ENCODE measurements at places on chromosomes 13 and 19.

DNA sequence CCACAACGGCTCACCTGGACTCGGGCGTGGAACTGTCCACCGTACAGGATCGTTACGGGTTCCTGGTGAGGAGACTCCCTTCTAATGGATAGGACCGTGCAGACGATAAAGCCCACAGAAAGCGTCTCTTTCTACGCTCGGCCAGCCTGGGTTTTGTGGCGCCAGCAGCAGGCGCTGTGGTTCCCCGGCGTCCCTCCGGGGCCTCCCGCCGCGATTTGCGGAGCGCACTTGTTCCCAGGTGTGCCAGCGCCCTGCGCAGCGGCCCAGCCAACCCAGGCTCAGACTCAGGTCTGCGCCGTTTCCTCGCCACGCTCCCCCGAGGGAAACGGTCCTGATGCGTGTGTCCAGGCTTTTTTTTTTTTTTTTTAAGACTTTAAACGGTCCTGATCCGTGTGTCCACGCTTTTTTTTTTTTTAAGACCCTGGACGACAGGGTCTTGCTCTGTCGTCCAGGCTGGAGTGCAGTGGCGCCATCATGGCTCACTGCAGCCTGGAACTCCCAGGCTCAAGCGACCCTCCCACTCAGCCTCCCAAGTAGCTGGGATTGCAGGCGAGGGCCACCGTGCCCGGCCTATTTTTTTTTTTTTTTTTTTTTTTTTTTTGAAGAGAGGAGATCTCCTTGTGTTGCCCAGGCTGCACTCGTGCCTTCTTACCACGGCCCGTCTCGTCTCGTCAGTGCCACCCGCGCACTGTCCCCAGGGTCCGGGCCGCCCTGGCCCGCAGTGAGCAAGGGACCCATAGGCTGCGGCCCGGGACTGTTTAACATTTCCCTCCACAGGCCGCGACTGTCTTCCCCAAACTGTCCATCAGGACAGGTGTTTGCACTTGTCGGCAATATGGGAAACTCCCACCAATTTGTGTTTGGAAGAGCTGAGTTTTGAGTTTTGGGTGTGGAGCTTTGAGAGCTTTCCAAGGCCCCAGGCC is 23.8 kb downstream of the GJA3 start:
- DNase-seq = peak; percentile 62

DNA sequence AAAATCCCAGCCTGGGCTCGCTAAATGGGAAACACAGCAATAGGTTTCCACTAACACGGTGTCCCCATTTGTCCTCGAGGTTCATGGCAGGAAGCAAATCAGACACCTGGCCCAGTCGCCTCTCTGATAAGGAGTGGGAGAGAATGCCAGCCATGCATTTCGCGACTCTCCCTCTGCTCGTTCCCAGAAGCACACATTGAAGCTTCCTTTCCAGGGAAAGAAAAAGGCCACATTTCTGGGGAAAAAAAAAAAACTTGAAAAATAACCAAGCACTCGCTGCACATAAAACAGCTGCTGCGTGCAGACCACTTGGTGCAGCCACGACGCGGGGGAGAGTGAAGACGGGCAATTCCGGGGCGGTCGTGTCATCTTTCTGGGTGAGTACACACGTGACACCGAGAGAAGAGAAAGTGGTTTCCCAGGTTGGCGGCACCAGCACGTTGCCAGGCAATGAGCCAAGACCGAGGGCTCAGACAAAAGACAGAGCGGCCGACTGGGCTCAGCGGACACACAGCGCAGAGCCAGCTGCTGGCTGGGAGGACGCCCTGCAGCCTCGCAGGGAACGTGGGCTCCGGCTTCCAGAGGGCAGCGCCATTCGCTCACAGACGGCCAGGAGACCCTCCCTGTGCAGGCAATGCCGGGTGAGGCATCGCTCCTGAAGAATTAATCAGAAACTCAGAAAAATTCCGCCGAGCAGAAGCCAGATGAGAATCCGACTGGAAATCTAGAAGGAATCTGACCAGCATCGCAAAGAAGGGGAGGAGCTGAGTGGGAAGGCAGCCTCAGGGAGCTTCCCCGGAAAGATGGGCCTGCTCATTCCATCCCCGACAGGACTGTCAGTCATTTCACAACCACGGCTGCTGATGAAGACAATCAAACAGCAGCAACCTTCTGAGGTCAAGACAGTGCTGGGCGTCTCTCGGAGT is 83.2 kb upstream of the IRS2 start:
- peak; percentile 67 for DNase-seq

DNA sequence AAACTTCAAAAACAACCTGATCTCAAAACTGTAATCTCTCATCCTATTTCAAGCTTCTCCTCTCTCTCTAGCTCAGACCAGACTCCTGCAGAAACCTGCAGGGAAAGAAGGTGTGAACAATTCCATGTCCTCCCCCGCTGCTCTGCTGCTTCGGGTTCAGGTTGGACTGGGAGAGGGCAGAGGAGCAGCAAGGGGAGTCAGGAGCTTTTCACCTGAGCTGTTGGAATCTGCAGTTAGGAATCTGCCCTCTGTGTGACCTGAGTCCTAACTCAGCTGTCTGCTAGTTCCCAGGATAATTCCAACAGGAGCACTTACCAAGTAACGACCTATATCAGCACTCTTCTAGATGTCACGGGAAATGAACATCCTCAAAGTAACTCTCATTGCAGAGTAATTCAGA is 118.3 kb downstream of the DNAJC15 start:
- no peak for DNase-seq

GRCh38 chr13:48400090-48400694 is 12.7 kb downstream of the LPAR6 start:
- no peak for DNase-seq

GRCh38 chr13:49060678-49061387 is 85.1 kb downstream of the FNDC3A start:
- DNase-seq = no peak

DNA sequence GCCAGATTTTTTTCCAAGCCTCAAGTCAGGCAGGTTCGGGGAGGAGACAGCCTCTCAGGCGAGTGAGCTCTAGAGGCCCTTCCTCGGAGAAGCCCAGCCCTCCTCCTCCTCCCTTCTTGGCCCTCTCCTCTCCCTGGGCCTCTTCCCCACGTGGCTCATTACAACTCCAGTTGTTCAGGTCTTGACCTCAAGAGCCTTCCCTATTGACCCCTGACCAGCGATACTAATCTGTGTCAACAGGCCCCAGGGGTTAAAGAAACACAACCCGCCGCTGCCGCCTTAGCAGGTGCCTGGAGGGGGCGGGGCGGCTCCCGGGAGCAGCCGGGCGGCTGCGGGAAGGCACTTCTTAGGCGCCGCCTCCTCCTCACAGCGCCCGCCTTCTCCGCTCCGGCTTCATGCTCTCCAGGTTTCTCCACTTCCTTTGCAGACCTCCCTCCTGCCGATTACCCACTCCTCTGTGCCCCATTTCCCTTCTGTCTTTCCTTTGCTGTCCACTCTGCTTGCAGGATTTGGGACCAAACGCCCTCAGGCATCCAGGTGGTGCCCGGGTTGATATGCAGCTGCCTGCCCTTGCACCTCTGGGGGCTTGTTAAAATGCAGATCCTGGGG is 51.0 kb downstream of the LYL1 start:
- DNase-seq = peak; percentile 27

GRCh38 chr13:35785576-35786303 is 309.3 kb upstream of the MAB21L1 start:
- no peak for DNase-seq

DNA sequence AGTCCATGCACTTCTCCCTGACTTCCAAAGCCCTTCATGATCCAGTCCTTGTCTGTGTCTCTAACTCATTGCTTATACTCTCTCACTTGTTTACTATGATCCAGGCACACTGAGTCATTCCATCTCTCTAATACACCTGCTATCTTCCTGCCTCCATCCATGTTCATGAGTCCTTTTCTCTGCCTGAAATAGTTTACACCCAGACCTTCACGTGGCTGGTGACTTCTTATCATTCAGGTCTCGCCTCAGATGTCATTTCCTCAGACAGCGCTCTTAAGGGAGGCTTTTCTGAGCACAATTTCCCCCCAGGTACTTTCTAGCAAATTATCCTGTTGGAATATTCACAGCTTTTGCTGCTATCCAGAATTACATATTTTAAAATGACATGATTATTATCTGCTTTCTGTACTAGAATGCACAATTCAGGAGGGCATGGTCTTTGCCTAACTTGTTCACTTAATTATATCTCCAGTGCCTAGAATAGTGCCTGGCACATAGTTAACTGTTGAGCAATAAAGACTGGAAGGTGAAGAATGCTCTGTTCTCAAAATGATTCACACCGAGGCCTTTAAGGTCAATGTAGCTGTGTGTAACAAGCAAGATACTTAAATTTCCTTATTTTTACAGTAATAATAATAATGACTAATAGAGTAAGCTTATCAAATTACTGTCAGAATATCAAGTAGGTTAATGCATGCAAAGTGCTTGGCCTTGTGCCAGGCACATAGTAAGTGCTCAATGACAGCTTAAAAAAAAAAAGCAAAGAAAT is 183.7 kb upstream of the SPRY2 start:
- no peak for DNase-seq

DNA sequence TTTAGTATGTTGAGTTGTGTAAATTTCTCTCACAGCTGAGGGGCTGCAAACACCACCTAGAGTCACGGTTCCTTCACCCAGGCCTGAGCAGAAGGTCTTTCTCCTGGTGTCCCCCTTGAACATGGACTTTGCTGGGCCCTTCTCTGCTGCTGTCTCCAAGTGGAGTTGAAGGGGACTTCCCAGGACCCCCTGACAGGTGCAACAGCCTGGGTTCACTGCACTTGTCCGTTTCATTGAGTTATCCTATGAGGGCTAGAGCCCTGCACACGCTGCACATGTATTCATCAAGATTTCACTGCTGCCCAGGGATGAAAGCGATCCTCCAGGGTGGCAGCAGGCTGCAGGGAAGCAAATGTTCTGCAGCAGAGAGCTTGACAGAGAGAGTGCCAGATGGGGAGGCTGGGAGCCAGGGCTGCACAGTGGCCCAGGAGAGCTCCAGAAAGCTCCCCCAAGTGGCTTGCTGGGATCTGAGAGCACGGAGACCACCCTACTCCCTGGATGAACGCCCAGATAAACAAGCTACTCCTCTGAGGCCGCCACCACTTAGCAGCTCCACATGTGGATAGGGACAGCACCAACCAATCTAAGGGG is 10.3 kb downstream of the TMEM272 start:
- no peak for DNase-seq

GRCh38 chr13:95192998-95193397 is 108.3 kb downstream of the ABCC4 start:
- DNase-seq = no peak

- no peak for DNase-seq
These were observed 13.7 kb downstream of the FXYD5 start for GRCh38 chr19:35168196-35168595.

GRCh38 chr19:35299523-35300338 is 7.8 kb downstream of the MAG start:
- no peak for DNase-seq

DNA sequence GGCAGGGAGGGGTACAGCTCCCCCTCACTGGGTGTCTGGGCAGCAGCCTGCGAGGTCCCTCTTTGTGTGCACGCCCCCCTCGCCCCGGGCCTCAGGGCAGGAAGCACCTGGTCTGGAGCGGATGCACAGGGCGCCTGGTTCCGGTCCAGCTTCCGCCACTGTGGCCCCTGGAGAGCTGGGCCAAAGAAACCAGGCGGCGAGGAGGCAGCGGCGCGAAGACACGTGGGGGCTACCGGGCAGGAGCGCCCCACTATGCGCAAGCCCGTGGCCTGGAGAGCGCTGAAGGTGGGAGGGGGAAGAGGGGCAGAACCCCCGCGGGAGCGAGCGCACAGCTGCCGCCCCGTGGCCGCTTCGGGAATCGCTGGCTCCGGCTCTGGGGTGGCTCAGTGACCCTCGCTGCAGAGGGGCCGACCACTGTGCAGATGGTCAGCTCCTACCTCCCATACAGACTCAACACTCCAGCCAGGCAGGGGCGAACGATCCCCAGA is 1.7 kb upstream of the LYL1 start:
- peak; percentile 74 for DNase-seq

- no peak for DNase-seq
These were observed 7.5 kb downstream of the CCDC61 start for GRCh38 chr19:46002678-46003275.

- DNase-seq = no peak
These were observed 162.1 kb downstream of the GPC6 start for GRCh38 chr13:93388701-93389100.

DNA sequence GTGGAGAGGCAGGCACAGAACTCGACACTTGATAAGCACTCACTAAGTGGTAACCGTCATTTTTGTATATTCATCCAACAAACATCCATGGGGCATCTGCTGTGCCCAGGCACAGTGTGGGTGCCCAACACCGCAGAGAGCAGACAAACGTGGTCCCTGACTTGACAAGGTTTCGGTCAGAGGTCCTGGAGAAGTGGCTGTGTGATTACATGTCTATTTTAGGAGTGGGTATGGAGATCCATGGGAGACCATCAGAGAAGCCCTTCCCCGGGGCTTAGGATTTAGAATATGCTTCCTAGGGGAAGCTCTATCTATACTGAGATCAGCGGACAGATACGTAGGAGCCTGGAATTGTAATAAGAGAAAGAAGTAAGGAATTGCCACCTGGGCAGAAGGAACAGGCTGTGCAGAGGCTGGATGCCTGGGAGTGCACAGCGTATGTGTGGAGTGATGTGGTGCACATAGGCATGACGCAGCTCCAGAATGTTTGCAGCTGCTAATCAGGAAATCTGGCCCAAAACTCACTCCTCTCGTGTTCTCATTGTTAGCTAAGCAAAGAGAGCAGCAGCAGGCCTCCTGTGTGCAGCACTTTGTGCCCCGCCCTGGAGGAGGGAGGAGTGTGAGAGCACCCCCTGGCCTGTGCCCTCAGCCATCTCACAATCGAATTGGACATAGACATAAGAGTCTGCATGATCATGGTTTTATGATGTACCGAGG is 23.0 kb upstream of the IRS2 start:
- no peak for DNase-seq

GRCh38 chr13:102141625-102142472 is 260.0 kb downstream of the FGF14 start:
- no peak for DNase-seq

DNA sequence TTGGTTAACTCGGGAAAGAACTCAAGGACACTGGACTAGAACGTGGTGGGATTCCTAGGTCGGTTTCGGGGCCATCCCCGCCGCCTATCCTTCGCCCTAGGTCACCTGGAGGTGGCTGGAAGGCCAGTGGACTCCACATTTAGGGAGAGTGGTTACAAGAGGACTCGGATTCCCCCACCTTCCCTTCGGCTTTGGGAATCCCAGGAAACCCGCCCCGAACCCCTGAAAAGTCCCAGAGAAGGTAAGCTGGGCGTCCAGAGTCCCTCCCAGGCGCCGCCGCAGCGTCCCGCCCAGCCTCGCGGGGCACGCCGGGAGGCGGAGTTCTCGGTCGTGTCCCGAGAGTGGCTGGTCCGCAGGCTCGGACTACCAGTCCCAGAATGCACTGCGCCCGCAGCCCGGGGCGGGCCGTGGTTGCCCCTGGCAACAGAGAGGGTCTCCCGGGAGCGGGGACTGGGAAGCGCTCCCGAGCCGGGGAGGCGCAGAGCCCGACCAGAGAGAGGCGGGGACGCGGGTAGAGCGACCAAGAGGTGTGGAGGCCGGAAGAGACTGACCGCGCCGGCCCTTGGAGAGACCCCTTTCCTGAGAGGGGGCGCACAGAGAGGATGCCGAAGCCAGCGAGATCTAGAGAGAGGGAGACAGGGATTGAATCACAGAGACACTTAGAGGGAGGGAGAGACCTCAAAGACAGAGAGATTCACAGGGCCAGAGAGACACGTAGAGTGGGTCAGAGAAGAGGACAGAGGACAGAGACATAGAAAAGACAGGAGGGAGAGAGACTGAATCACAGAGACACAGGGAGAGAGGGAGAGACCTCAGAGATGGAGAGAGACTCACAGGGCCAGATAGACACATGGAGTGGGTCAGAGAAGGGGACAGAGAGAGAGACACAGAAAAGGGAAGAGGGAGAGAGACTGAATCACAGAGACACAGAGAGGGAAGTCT is 2.6 kb upstream of the PRKCG start:
- DNase-seq = peak; percentile 88

- DNase-seq = no peak
These were observed 32.4 kb downstream of the NUMBL start for GRCh38 chr19:40658031-40658430.

Measured in activated CD8-positive, alpha-beta T cell treated with anti-CD3 and anti-CD28 coated beads for 36 hours (primary cell).